ENCODE measurements at places on chromosomes 1 and 21.

GRCh38 chr1:211589782-211590721 is 11.1 kb upstream of the SLC30A1 start:
- DNase-seq, result no peak

DNA sequence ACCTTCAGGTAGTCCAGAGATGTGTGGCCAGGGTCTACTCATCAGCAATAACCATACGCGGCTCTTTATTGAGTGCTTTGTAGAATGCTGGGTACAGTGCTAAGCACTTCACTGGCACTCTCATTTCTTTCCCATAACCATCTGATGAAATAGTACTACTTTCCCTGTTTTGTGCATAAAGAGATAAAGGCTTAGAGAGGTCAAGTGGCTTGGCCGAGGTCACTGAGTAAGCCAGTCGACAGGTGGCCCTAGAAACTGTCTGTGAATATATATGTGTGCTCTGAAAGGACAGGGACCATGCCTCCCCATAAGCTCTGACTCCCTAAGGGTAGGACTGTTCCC is 52.8 kb downstream of the NENF start:
- DNase-seq, result no peak

DNA sequence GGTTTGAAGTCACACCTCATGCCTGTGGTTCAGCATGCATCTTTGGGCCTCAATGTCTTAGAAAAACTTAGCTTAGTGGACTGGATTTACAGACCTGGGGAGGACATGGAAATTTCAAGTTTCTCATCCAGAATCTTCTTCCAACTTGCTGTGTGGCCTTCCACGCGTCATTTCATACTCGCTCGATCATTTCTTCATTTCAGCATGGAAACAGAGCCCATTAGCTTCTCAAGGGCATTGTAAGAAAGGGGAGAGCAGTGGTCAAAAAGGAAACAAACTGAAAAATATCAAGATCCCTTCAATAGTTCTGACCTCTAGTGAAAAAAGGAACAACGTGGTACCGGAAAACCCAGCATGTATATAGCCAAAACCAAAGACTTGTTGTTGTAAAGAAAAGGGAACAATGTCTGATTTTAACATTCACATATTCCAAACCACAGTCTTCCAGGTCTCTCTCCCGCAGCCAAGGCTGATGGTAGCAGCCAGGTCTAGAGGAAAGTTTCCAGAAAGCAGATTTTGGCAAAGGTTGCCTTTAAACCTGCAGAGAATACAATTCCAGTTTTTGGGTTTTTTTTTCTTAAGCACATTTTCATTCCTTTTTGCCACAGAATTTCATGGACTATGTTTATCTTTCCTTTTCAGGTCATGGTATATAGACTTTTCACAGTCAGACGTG is 97.0 kb upstream of the CDC42BPA start:
- DNase-seq, result no peak

DNA sequence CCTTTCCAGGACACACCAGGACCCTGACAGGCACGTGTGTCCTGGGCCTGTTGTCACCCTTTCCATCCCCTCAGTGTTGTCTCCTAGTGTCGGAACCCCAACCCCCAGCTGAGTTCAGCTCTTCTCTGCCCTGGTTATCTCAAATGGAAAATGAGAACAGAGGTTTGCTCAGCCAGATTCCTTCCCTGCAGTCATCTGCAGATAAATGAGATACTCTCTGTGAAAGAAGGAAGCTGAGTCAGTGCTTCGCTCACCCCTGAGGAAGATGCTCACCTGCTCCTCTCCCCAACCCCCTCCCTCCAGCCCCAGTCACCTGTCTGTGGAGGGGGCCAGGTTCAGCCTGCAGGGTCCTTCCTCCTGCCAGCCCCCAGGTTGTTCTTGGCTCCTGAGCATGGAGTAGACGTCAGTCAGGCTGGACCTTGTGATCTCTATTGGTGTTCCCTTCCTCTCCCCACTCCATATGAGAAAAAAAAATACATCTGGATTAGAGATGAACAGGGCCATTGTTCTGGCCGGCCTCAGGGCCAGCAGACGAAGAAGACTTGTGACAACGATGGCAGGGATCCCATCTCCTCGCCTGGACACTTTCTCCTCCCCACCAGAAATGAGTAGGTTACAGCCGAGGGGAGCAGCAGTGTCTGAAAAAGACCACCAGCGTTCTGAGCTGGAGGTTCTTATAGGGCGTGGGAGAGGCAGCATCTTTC is 20.9 kb downstream of the PHGDH start:
- DNase-seq, result no peak

GRCh38 chr1:64171797-64172281 is 31.6 kb upstream of the UBE2U start:
- no peak for DNase-seq

GRCh38 chr1:58773406-58773840 is 10.4 kb downstream of the JUN start:
- no peak for DNase-seq

GRCh38 chr1:234734412-234734835 is 124.4 kb upstream of the IRF2BP2 start:
- DNase-seq, result no peak

- no peak for DNase-seq
Observed at GRCh38 chr1:92259350-92259749, 39.4 kb downstream of the GLMN start.

DNA sequence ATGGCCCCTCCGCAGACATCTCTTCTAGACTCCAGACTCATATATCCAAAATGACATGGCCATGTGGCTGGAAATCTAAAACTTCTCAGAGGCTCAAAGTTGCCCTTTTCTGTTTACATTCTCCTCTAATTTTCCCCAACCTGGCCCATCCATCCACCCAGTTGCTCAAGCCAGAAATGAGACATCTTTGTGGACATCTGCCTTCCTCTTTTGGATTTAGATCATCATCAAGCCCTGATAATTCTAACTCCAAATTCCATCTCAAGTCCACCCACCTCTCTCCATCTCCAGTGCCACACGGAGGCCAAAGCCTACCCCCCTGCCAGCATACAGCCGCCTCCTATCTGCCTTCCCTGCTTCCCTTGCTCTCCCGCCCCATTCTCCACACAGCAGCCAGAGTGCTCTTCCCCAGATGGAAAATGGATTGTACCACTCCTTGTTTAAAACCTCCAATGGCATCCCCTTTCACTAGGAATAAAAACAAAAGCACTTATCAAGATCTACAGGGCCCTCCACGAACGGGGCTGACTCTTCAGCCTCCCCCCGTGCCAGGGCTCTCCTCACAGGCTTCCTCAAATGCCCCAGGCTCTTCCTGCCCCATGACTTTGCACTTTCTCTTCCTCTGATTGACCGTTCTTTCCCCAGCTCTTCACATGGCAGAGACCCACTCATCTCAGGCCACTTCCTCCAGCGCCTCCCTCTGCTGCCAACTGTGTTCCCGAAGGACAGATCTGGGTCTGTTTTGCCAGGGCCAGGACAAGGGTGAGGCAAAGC is 40.1 kb downstream of the SYT6 start:
- DNase-seq, result no peak

DNA sequence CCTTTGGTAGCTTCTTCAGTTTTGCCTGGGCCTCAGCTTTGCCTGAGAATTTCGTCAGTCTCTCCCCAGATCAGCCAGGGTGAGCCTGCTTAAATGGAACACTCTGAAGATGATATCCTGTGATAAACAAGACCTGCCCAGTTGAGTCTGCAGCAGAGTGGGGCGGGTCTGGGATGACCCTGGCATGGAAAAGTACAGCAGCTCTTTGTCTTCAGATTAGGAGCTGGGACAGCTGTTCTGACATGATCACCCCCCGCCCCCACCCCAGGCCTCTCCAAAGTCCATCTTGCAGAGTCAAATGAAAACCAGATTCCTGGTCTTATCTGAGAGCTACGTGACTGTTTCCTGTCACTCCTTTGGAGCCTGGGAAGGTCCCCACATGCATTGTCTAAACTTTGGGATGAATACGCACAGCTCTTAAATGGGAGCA is 2.2 kb upstream of the TMEM51 start:
- DNase-seq, result no peak

DNA sequence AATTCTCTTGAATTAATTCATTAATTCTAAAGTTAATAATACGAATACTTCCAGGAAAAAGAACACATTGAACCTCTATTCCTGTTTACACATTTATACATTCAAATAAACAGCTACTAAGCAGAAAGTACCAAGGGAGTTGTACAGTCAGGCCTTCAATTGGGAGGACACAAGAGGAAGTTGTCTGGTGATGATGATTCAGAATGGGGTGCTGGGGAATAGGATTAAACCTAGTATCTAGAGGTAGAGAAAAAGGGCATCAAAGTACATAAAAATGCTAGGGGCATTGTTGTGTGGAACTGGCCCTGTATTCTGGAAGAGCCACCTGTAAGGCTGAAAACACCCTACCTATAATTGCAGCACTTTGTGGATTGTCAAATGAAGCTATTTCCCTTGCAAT is 71.7 kb upstream of the MROH9 start:
- no peak for DNase-seq

DNA sequence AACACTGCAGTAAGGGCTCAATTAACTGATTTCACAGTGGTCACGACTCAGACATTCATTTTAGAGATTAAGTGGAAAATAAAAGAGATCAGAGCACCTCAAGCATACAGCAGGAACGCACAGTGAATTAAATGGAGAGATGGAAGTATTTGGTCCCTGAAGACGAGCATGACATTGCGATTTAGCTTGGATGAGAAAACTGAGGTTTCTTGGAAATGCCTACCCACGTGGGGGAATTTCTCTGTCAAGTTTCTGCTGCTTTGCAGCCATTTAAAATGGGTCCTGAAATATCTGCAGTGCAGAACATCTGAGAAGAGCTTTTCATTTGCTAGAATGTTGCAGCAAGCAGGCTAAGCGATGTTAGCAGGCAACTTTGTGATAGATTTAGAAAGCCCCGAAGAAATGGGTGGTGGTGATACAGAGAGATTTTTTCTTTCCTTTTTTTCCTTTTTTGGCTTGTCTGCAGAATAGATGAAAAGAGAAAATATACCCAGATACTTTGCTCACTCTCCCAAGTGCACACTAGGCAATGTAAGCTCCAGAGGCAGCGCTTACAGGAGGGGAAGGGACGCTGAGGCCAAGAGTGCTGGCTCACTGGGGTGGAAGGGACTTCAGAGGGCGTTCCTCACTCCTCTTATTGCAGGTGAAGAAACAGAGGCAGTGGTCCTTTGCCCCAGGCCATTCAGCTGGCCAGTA is 258.0 kb downstream of the KCNJ6 start:
- DNase-seq, result no peak

- DNase-seq, result no peak
Observed at GRCh38 chr1:53705446-53706096, 33.4 kb downstream of the GLIS1 start.

DNA sequence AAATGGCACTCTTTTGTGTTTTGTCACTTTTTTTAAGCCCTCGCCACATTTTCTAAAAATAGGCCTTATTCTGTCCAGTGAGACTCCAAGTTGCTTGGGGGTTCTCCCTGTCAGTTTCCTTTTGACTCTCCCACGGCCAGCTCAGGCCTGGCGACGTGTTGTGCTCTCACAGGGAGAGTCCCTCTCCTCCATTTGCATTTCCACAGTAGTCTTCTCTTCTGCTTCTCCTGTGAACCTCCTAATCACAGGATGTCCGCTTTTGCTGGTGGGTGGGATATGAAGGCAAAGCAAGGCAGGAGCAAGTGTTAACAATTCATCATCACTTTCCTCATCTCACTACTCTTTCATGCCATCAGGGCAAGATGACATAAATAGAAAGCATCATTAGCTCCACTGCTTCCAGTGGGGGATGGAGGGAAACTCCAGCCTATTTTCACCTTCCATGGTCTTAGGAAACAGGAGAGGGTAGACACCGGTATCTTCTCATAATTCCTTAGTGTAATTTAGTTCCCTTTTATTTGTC is 99.8 kb downstream of the INTS7 start:
- DNase-seq, result no peak

DNA sequence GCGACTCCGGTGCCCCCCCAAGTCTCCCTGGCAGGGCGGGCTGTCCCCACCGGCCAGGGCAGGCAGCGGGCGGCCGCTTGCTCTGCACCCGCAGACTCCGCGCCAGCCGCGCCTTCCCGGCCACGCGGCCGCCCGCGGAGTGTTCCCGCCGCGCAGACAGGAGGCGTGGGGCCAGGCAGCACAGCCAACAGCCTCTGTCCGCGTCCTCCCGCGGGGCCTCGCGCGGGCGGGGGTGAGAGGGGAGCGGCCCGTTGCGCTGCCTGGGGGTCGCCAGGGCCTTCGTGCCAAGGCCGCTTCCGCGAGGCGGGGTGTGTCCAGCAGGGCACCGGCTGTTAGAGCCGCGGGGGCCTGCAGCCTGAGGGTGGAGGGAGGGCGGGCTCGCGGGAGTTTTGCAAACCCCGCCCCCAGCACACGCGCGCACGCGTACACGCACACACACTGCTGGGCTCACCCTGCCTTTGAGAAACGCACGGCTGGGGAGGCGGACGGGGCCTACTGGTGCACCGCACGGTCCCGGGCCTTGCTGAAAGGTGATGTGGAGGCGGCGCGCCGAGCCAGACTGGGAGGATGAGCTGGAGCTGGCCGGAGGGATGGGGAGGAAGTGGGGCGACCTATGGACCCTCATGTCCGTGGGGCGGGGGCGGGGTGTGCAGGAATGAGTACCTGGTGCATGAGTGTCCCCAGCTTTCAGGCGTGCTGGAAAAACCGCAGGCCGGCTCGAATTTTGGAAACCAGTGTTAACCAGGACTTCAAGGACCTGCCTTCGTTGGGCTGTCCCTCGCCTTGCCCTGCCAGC is 41.5 kb downstream of the KIAA1614 start:
- DNase-seq, result peak; percentile 51

DNA sequence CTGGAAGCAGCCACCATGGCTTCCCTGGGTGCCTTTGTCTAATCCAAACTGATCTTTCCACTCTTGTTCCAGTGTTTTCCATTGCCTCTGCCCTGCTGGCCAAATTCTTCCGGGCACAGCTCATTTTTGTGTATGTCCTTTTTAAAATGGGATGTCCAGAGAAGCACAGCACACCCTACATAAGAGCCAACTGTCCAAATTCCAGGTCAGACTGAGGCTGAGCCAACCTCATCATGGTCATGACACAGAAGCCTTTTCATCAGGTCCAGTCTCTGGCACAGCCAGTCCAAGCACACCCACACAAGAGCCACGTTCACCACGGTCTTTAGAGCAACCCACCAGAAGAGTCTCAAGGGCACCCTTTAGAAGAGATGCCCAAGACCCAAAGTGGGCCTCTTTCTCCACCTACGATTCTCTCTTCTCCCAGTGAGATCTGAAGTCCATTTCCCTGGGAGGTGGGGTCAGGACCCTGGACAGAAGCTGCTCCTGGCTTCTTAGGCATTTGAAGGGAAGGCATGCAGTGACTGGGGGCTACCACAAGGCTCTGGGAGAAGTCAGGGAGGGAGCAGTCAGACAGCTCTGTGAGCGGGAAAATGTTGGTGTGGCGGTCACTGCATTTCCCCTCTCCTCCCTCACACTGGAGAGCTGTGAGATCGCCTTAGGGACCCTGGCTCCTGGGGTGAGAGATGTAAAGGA is 53.2 kb downstream of the SYT2 start:
- DNase-seq, result no peak

DNA sequence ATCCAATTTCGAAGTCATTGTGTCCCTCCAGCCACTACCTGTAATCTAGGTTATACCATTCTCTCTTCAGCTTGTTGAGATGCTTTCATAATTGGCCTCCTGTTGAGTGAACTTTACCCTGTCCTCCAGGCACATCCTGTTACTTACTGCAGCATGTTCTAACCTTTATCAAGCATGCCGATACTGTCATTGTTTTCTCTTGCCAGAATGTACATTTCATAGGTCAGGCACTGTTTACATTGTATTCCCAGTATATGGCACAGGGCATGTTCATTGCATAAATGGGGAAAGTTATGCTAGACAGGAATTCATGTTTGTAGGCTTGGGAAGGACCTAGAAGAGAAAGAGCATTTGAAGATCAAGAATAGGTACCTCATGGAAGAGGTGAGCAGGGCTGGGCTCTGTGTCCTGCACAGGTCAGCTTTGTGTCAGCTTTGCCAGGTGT is 10.2 kb downstream of the CXADR start:
- DNase-seq, result no peak
